CD4-positive, alpha-beta memory T cell (primary cell): ENCODE measurements at places on chromosomes 2 and 18. TPM values are rescaled to one million over a fixed set of nuclear protein-coding genes. Genes with fewer than 3 reads are reported as not detected.

GRCh38 chr2:77161009-77161408 lies 361.2 kb downstream of the LRRTM4 start:
- DNase-seq = no peak

DNA sequence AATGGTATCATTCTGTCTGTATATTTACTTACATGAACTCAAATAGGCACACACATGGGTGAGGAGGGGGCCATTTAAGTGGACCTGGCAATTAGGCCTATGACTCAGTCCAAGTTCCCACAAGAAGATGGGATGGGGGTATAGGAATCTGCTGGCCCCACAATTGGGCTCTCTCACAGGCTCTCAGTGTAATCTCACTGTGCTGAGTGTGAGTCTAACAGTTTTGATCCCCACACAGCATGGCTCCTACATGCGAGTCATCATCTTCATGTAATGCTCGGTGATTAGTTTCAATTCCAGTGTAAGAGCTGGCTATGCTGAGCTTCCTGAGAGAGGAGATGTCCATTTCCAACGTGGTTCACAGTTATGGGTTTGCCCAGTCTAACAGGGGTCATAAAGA lies 114.0 kb downstream of the GATA6 start:
- no peak for DNase-seq

DNA sequence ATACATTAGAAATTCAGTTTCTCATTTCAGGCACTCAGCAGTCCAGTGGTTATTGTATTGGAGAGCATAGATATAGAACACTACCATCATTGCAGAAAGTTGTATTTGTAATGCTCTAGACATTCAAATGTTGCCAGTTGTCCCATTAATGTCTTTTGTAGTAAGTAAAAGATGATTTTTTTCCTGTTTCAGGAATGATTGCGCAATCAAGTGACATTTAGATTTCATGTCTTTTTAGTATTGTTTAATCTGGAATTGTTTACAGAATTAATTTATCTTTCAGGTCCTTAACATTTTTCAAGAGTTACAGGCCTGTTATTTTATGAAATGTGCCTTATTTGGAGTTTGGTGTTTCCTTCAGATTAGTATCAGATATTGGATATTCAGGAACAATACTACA lies 134.7 kb downstream of the MSTN start:
- DNase-seq = no peak

DNA sequence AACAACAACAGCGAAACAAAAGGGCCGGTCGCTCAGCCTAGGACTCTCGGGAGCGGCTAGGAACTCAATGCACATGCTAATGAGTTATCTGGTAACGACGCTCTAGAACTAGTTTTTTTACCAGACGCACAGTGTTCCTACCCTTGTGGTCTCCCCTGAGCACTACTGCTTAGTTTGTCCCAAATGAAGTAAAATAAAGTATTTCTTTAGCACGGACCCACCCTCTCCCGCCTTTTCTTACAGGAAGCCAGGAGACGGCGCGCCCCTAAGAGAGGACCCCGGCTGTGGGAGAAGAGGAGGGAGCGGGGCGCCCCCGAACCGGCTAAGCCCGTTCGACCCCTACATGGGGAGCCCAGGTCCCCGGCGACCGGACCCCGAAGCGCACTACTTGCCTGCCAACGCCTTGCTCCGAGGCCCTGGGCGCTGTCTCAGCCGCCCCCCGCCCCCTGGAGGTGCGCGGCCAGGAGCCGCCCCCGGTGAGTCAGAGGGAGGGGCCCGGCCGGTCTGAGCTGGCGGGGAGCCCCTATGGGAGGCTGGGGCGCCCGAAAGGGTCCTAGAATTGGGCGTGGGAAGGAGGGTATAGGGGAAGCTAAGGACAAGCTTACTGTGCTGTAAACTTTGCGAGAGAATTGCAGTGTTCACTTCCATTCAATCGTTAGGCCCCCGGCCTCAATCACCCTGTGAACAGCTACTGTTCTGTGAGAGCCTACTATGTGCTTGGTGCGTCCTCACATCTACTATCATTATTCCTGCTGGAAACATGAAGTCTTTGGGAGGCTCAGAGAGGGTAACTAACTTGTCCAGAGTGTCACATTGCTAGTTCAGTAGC lies 3.6 kb upstream of the CAPG start:
- no peak for DNase-seq

- no peak for DNase-seq
Observed at GRCh38 chr2:67867735-67868134, 195.1 kb downstream of the C1D start.

GRCh38 chr18:22408059-22408458 lies 9.7 kb downstream of the CTAGE1 start:
- DNase-seq = no peak

- no peak for DNase-seq
Observed at GRCh38 chr2:105571445-105571987, 172.7 kb upstream of the FHL2 start.

DNA sequence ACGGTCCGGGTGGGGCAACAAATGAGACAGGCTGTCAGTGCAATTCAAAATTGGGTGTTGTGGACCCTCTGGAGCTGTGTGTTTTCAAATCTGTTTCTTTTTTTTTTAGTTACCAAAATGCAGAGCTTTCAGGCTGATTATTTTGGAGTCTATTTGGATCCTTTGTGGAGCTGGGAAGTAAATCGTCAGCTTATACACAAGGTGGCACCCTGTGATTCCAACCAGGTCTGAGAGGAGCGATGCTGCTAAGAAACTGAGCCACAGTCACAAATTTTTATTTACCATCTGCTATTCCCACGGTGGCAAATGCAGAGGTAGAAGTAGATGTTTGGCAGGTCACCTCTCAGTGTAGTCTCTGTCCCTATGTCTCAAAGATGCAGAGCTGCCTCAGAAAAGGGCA lies 3.8 kb upstream of the EPC2 start:
- DNase-seq = no peak

- DNase-seq = peak; percentile 22
Observed at GRCh38 chr2:96107708-96108065, 8.7 kb downstream of the ADRA2B start.

DNA sequence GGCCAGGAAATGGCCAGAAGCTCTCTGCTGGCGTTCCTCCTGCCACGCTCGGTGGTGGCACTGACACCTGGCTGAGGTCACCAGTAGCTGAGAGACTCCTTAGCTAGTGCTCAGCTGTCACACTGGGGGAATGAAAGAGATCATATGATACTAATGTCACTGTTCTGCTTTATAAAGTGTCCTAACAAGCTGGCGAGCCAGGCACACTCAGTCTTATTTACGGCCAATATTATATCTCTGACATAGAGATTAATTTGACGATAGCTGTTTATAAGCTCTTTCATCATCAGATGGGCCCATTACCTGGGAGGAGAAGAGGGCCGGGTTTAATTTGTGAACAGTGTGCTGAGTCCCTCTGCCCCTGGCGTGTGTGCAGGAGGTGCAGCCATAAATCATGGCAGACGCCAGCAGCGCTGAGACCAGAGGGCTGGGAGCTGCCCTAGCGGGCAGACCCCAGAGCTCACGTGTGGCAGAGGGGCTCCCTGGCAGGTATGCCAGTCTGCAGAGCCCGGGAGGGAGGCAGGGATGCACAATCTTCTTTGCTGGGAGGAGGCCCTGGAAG lies 246.5 kb downstream of the HAUS1 start:
- no peak for DNase-seq

DNA sequence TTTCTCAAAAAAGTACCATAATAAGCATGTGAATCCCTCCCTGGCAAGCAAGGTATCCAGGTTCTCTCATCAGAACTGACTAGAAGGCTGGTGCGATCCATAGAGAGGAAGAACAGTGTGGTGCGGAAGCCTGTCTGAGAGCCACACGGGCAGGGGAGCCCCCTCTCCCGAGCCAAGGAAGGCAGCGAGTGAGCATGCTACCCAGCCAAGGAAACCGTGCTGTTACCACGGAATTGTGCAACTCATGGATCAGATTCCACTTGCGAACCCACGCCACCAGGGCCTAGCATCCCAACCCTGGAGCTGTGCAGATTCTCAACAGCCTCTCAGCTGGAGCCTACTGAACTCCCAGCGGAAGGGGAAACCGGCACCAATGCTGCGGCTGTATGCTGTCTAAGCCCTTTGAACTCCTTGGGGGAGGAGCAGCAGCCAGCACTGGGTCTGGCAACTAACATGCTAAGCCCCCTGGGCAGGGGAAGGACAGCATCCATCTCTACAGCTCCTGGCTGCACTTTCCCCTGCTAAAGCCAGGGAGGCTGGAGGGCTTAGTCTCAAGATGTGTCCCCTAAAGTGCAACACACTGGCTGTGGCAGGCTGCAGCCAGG lies 823.1 kb downstream of the EPHA4 start:
- DNase-seq = no peak

DNA sequence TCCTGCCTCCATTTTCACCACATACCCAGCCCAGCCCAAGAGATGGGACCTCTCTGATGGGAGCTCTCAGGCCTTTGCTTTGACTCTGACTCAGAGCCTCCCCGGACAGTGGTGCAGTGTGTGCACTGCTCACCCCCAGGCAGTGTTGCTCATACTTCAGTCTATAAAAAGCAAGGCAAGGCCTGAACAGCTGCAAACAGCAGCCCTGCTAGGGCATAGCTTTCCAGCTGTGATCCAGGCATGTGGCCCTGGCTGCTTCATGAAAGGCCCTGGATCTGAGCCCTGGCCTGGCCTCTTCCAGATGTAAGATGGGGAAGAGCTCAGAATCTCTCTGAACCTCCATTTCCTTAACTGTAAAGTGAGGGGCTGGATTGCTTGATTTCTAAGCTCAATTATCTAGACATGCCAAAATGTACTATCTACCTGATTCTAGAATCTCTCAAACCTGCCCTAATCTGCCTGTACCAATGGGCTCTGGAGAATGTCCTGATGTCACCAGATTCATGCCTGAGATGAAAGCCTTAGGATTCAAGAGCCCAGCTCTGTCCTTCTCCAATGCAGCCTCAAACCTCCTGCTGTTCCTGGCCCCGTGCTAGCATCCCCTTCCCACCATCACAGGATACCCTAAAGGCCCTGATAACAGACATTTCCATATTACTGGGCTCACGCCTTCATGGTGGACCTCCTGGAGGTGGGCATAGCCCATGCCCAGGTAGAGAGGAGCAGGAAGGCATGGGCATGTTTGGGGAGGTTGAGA lies 206.9 kb downstream of the ARL4C start:
- DNase-seq = no peak

DNA sequence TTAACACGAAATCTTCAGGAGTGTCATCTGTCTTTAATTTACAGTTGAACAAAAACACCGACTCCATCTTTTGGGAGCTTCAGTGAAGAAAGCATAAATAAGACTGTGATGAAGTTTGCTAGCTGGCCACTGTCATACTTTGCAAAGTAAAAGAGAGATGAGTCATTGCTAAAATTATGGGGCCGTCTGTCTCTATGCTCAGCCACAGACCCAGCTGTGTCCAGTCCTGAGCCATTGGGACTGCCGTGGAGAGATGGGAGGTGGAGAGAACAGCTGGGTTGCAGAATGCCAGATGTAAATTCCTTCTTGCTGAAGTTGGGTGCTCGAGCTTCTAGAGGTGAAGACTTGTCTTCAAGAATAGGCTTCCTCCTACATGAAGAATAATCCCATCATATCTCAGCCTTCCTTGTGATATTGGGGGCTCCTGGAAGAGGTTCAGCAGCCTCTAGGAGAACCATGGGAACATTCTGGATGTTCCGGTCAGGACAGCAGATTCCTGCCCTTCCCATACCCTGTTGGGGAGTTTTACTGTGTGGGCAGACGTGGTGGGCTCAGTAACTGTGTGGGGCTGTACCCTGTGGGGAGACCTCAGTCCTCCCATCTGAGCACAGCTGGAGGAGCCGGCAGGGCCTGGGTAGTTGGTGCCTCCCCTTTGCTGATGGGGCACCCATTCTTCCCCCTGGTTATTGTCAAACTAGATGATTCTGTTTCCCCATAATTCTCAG lies 71.1 kb downstream of the LDLRAD4 start:
- no peak for DNase-seq

DNA sequence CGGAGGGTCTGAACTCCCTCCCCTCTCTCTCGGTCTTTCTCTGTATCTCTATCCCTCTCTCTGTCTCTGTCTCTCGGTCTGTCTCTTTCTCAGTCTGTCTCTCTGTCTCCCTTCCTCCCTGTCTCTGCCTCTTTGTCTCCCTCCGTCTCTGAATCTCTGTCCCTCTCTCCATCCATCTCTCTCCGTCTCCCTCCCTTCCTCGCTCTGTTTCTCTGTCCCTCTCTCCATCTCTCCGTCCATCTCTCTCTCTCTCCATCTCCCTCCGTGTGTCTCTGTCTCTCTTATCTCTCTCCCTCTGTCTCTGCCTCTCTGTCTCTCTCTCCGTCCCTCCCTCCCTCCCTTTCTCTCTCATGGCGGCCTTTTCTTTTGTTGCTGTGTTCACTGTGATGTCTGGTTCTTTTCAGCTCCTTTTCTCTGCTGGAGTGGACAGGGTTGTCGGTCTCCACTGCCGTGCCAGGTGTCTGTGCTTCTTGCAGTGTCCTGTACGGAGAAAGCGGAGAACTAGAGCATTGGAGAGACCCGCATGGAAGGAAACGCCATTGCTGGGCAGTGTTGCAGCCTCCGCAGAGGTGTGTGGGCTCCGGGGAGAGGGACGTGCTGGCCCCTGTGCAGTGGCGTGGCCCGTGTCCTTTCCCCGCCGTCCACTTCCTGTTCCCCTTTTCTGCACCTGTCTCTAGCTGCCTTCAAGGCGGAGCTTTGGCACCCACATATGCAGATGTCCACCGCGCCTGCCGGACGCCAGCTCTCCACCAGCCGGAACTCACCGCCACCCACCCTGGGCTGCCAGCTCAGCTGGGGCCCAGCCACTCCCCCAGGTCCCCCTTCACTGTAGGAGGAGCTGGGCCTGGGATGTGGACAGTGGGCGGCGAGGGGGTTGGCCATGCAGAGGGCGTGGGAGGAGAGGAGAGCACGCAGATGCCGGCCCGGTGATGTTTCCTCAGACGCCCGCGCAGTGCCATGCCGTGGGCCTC lies 113.1 kb downstream of the NFATC1 start:
- DNase-seq = no peak

DNA sequence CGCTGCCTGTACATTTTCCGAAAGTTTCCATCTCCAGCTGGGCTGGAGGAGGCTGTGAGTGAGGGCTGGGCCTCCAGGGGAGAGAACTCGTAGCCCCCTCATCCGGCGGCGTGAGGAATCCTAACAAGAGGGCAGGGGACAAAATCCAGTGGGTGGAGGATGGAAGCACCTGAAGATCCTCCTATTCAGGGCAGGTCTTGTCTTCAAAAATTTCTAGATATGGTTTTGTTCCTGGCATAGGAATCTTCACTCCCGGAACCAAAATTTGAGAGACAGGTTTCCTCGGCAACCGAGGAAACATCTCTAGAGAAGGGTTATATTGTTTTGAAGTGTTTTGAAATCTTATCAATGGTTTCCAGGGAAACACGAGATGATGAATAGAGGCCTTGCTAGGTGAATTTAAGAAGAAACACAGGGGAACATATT lies 136.7 kb downstream of the SH3BP4 start:
- DNase-seq = no peak

Gene REEP1
- 0.15 TPM for total RNA-seq

Gene EFHD1
- total RNA-seq = 1.5 TPM

Gene CPLX4
- total RNA-seq = not detected

Gene FBXO36
- 0.75 TPM for total RNA-seq

Gene FBXO48
- 6.5 TPM for total RNA-seq

Gene TMEFF2
- not detected for total RNA-seq

Gene TM4SF20
- not detected for total RNA-seq

Gene STEAP3
- total RNA-seq = 0.32 TPM
